Stimulated activated CD4-positive, alpha-beta T cell treated with anti-CD3 and anti-CD28 coated beads, Interleukin-15, amount 100 ng/mL, for 48 hours (primary cell): ENCODE measurements at places on chromosomes 5 and 9.

DNA sequence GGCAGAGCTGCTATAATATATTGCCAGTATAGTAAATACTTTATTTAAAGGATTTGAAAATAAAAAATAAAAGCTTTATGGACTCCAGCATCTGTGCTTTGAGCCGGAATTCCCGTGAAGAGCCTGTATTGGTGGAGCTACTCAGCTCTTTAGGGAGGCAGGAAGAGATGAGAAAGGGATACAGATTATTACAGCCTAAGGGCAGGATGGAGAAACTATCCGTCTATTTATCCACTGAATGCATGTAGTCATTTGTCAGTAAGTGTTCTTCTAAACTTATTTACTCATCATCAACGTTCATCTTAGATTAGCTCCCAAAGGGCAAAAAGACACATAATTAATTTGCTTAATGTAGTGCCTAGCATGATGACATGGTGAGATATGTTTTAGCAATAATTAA, 48.4 kb downstream of the SLC1A1 start:
- no peak for DNase-seq

DNA sequence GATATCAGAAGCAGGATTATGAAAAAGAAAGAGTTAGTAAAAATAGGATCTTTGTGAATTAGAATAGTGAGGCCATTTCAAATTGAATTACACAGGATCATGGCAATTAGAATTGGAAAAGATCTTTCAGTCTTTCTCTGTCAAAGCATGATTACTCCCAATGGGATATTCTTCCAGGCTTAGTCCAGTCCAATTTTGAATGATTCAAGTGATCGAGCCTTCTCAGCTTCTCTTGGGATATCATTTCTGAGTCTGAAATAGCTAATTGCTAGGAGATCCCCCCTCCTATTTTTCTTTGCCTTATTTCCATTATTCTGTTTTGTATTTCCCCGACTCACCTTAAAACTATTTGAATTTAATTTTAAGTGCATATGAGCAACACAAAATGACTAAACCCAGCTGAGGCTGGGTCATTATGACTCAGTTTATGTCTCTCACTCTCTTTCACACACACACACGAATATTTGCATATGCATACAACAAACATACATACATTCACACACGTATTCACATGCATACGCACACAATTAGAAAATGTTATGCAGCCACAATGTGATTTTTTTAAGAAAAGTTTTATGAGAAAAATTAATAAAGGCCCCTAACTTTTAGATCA, 34.8 kb upstream of the EFNA5 start:
- no peak for DNase-seq

DNA sequence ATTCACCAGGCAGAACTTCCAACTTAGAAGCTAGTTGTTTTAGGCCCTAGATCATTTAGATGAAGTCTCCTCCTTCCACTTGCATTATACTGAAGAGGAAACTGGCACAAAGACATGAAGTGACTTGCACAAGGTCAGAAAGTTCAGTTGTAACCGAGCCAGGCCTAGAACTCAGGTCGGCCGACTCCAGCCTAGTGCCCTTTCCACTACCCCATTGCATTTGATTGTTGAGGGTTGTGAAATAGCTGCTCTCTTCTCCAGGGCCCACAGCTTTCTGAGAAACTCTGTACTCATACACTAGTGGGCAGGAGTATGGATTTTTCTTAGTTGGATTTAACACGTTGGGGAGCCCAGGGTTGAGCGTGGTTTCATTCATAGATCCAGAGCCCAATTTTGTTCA, 5.6 kb downstream of the ZNF462 start:
- DNase-seq: no peak

- no peak for DNase-seq
Measured at GRCh38 chr5:68504306-68504705, 288.8 kb downstream of the PIK3R1 start.

- no peak for DNase-seq
Measured at GRCh38 chr9:98100456-98100855, 18.6 kb downstream of the TRIM14 start.
